WTC11 (cell line): ENCODE measurements at places on chromosomes 3 and 15. TPM values are rescaled to one million over a fixed set of nuclear protein-coding genes. Genes with fewer than 3 reads are reported as not detected.
A peak's percentile ranks its signal among the peaks of the same experiment; 100 is the strongest.

DNA sequence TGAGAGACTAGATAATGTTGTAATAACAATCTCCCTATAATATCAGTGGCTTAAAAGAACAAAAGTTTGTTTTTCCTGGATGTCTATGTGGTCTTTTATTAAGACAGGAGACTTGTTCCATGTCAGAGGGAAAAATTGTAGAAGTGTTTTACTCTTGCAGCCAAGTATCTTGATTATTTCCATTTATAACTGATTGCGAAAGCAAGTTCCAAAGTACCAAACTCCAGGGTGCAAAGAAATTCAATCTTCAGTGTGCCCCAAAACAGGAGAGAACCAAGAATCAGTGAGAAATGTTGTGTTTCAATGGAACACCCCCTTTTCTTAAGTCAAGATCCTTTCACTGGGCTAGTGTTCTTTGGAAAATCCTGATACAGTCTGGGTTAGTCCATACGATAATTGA, 624.4 kb upstream of the BCHE start:
- DNase-seq: no peak

TBC1D23 gene
- 45.0 to 73.6 TPM (median 46.3 TPM) in 3 replicates for total RNA-seq

GRCh38 chr15:66524838-66525237, 19.7 kb downstream of the ZWILCH start:
- DNase-seq: no peak

LCMT2 gene
- total RNA-seq: 7.6 to 10.6 TPM (median 9.6 TPM) in 3 replicates

- no peak for DNase-seq
Observed at GRCh38 chr3:179268400-179269051, 17.6 kb upstream of the KCNMB3 start.

GRCh38 chr3:159280386-159281191, 478.7 kb downstream of the MFSD1 start:
- DNase-seq: no peak

- DNase-seq: no peak
Observed at GRCh38 chr3:105436687-105437086, 70.0 kb downstream of the ALCAM start.

GRCh38 chr15:52276256-52276770, 19.3 kb downstream of the MYO5C start:
- no peak for DNase-seq

DNA sequence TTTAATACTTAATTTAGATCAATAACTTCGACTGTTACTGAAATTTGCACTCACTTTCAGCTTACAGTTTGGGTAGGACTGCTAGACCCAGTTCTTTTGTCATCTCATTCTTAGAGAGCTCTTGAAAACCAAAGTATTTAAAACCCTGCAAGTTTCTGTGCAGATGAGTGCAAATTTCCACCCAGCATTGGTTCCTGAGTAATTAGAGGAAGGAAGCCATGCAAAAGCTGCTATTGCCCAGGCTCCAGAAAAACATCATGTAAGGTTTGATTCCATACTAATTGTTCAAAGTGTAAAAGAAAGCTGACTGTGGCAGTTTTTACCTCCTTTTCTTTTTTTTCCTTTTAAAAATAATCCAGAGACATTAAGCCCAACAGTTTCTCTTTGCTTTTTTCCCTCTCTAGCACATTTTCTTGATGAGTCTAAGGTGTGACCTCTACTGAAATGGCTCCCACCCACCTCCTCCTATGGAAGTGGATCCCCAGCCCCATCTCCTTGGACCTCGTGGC, 30.3 kb downstream of the ABHD2 start:
- no peak for DNase-seq

VPS13C gene
- total RNA-seq: 20.9 to 23.5 TPM (median 21.6 TPM) in 3 replicates

CHRM5 gene
- not detected in 3 replicates for total RNA-seq

GRCh38 chr15:91214675-91215590, 114.9 kb downstream of the SV2B start:
- peak; percentile 30 for DNase-seq

SH2D7 gene
- total RNA-seq: not detected in 3 replicates

- DNase-seq: no peak
Observed at GRCh38 chr3:155704771-155705559, 39.9 kb downstream of the PLCH1 start.

PLSCR2 gene
- total RNA-seq: 0.18 to 0.39 TPM (median 0.23 TPM) in 3 replicates

GRCh38 chr3:71345429-71346040, 238.0 kb downstream of the FOXP1 start:
- no peak for DNase-seq

GRCh38 chr3:162029736-162030135, 533.1 kb downstream of the OTOL1 start:
- DNase-seq: no peak

DNA sequence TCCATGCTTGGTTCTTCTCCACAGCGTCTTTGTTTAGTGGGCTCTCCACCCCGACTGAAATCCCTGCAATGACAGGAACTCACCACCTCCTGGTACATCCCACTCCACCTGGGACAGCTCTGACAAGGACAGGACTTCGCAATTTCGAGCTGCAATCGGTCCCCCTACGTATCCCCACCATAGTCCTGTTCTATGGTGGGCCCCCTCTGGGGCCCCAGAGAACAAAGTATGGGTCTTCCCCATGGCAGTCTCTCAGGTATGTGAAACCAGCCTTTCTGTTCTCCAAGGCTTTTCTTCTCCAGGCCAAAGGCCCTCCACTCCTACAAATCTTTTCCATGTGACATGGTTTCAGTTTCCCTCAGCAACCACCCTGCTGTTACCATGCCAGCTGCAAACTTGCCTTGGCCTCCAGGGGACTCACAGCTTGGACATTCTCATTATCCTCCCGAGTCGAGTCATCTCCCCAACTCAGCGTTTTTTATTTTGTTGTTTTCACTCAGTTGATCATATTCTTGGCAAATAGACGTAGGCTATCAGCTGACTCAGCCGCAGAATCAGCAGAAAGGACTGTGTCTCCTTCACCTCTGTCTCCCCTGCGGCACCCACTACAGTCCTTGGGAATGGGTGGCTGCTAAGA, 233.3 kb downstream of the OPA1 start:
- DNase-seq: no peak

DNA sequence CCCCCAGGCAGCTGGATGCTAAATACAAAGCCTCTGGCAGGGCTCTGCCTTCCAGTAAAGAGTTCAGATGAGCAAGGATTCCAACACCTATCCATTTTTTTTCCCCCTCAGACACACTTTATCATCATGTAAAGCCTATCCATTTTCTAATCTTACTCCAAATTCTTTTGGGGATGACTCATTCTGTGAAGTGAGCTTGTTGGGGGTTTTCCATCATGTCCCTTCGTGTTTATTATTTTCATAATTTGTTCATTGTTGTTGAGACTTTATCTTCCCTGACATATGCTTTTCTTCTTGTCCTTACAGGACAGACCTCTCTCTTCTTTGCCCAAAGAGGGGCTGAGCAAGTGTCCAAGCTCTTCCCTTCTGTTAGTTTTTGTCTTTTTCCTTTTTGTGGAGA, 34.7 kb upstream of the SH3BP5 start:
- DNase-seq: no peak

- DNase-seq: no peak
Observed at GRCh38 chr15:101611580-101612299, 40.4 kb downstream of the TM2D3 start.

- DNase-seq: peak; percentile 35
Observed at GRCh38 chr15:61530769-61531168, 301.7 kb upstream of the RORA start.

- no peak for DNase-seq
Observed at GRCh38 chr3:74217467-74217866, 397.0 kb downstream of the CNTN3 start.

DNA sequence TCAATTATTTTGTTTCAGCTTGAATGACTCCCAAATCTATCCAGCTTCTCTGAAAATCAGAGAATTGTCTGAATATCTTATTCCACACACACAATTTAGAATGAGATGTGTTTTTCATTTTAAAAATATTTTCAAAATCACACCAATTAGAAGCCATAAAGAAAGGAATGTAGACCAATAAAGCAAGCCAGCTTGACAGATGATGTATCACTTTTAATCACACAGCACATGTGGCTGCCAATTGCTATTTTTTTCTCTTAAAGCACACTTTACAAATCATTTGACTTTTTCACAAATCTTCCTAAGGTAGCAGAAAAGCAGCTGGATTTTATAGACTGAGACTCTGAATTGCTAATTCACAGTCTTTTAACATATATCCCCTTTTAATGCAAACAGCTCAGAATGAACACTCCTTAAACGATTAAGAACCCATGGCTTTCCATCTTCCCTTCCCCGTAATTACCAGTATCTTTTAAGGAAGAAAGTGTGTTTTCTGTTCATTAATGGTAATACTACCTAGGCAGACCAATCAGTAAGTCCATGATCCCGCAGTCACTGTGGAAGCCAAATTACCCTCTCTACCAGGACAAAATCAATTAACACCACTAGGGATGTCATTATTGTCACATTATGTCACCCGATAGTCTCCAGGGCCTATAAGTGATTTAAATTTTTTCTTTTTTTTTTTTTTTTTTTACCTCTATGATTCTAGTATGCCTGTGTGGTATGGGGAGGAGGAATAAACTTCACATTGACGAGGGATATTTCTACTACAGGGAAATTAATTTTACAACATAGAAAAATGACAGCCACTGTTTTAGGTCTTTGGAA, 250.0 kb upstream of the VEPH1 start:
- no peak for DNase-seq

DNA sequence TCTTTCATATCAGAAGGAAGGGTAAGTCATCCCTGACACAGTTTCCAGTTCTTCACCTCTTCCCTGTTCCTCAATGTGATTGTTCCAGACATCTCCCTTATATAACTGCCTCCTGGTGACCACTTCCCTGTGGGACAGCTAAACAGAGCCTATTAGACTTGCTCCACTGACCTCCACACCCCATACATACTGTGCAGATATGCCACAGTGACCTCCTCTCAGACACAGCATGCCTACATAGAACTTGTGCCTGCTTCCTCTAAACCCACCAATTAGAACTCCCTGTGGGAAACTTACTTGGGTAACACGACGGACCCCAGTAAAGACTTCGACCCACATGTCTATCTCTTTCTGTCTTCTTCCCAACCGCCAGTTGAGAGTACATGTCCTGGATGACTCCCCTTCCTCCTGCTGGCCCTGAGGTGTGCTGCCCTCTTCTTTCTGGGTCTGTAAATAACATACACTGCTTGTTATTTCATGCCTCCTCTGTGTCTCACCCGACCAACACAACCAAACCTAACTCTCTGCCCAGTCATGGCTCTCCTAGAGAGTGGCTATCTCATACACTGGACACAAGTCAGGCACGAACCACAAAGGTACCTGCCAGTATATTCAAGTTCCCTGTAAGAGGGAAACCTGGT, 53.0 kb downstream of the IGSF11 start:
- no peak for DNase-seq

DNA sequence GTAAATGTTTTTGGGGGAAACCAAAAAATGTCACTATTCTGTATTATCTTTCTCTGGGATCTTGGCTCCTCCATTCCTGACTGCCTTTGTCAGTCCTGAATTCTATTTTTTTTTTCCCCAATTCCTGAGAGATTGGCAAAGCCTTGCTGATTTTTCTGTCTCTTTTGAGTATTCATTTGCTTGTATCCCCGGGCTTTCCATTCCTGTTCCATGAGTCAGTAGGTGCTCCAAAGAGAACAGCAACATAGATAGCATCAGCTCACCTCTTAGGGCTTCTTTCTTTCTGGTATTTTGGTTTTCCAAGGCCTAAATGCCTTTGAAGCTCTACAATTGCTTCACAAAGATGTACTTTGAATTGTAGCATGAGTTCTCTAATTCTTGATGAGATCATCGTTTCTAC, 271.7 kb upstream of the LRRC3B start:
- no peak for DNase-seq

FEZF2 gene
- not detected in 3 replicates for total RNA-seq

LCTL gene
- 2.2 to 3.2 TPM (median 3.0 TPM) in 3 replicates for total RNA-seq

ZMYND10 gene
- 0.46 to 0.80 TPM (median 0.74 TPM) in 3 replicates for total RNA-seq

ALCAM gene
- total RNA-seq: 24.0 to 30.7 TPM (median 25.0 TPM) in 3 replicates

DNA sequence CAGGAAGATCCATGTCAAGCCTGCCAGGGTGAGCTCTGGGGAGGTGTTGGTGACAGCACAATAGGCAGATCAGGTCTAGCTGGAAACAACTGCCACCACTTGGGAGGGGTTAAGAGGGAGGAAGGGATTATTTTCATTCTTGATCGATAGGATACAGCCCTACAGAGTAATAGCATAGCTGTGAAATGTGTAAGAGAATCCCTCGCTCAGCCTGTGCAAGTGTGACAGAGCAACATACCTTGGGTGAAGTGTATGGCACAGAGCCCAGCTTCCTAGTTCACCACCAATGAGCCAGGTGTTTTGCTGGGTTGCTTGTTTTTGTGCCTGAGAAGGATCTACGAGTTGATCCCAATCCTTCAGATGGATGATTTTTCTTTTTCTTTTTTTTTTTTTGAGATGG, 9.2 kb upstream of the DCUN1D1 start:
- DNase-seq: no peak

NEK11 gene
- 1.6 to 1.8 TPM (median 1.7 TPM) in 3 replicates for total RNA-seq

DNA sequence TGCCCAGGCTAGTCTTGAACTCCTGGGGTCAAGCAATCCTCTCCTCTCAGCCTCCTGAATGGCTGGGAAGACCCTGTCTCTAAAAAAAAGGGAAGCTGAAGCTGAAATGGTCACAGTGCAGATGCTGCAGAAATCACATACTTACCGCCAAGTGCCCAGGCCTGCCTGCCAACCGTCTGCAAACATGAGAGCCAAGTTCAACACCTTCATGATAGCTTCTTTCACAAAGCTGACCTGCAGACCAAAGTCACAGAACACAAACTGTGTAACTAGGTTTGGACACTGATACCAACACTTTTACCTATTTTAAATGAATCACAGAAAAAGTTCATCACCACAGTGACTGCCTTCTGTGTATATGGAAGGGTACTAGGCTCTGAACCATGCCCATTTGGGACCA, 22.8 kb upstream of the CYFIP1 start:
- no peak for DNase-seq

GRCh38 chr15:71962537-71962936, 152.2 kb downstream of the NR2E3 start:
- DNase-seq: no peak

DNA sequence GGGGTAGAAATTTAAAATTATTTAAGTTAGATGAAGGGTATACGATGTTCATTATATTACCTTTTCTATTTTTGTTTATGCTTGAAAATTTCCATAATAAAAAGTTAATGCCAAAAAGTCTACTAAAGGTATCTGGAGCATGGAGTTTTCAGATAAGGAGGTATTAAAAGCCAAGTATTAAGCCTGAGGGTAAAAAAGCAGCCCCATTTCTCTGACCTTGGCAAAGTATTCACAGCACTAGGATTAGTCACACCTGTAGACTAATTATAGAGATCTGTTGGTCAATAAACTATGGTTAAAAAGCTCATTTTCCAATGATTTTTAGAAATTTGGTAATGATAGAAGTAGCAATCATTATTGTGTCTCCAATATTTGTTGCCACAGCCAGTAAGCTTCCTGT, 23.1 kb downstream of the XRN1 start:
- DNase-seq: no peak

ATP11B gene
- total RNA-seq: 22.4 to 25.7 TPM (median 24.2 TPM) in 3 replicates

GRCh38 chr3:137647179-137647578, 116.9 kb upstream of the SOX14 start:
- peak; percentile 47 for DNase-seq

INTS14 gene
- total RNA-seq: 28.3 to 31.9 TPM (median 30.7 TPM) in 3 replicates

DNA sequence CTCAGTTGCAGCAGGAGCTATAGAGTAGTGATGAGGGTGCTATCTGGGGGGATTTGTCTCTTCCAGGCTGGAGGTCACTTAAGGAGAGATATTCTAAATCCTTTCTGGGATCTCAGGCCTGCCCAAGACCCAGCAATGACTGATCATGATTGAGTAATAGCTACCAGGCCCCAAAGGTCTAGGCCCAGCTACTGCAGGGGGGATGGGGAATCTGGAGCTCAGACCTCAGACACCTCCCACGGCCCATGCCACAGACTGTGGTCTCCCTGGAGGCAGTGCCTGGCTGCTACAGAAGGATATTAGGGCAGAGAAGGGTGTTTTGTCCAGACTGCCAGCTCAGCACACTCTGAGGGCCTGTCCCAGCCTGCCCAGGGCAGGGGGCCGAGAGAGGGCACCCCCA, 6.9 kb downstream of the SLC38A3 start:
- DNase-seq: no peak
